ENCODE measurements at places on chromosomes 1 and 21.

- no peak for DNase-seq
These were observed 109.0 kb upstream of the ESRRG start for GRCh38 chr1:216832192-216832591.

- DNase-seq = no peak
These were observed 5.4 kb downstream of the HSD11B1 start for GRCh38 chr1:209710093-209710492.

DNA sequence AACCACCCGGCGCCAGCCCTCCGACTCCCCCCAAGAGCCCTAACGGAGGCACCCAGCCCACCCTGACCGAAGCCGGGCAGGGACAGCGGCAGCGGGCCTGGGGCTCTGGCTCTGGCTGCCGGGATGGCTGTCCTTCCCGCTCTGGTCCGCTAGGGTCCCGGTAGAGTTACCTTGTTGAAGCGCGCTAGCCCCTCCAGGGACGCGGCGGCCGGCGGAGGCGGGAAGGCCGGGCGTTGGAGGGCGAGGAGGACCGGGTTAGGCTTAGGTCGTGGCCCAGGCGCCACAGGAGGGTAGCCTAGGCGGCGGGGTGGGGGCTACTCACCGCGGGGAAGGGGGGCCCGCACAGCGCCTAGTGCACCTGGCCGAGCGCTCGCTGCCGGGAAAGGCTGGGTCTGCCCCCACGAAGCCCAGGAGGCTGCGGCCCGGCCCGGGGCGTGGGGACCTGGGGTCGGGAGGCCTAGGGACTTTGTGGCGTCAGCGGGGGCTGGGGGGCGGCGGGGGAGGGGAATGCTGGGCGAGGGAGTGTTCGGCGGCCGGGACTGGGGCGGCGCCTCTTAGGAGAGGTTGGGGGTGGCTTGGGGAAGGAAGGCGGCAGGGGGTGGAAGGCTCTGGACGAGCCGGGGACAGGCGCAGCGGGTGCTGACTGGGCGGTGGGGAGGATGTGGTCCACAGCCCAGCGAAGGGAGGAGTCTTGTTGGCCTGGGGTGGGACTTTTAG lies at the start of gene TRIM17:
TSS of gene TRIM17 (minus strand) at position 645 of the 717 bp plus-strand sequence. CDS start 1,789 bp downstream, outside the sequence.
- DNase-seq = peak; percentile 3

DNA sequence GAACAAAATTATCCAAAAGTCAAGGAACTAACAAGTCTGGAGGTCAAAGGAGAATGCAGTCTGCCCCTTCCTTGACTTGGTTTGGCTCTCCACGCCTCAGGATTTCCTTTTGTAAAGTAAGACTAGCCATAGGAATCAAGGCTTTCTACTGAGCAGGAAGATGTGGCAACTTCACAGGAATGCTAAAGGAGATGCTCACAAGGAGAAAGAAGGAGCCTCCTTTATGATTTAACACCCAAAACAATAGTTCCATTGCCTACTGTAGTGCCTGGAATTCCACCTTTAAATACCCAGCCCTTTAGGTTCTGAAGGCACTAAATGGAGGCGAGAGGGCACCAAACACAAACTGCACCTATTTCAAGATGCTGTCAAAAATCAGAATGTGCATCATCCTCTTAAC lies 176.3 kb upstream of the NFIA start:
- DNase-seq = no peak

- DNase-seq = peak; percentile 16
These were observed 318 bp downstream of the ALDH4A1 start for GRCh38 chr1:18901952-18902522.

DNA sequence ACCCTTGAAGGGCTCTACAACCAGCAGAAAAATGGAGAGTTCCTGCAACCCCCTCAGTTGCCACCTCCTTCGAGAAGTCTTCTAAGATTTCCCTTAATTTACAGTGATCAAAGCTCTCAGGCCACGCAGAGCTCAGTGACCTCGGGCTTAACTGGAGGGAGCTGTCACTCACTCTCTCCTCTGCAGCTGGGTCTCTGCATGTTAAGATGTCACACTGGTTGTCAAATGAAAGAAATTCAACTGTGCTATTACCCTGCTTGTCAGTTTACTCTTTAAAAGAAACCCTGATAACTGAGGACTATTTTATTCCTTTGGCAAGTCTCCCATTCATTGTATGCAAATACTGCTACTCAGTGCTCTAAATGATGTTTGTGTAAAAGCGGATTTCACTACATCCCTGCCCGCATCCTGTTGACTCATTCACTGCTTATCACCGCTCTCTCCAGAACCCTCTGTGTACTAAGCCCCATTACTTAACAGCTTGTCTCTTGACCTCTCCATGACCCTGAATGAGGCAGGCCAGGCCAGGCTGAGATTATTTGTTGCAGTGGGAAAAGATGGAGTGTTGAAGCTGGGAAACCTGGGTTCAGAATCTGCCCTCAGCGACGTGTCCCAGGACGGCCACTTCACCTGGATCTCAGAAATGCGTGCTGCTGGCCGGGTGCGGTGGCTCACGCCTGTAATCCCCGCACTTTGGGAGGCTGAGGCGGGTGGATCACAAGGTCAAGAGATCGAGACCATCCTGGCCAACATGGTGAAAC lies 13.7 kb downstream of the DHRS3 start:
- no peak for DNase-seq

DNA sequence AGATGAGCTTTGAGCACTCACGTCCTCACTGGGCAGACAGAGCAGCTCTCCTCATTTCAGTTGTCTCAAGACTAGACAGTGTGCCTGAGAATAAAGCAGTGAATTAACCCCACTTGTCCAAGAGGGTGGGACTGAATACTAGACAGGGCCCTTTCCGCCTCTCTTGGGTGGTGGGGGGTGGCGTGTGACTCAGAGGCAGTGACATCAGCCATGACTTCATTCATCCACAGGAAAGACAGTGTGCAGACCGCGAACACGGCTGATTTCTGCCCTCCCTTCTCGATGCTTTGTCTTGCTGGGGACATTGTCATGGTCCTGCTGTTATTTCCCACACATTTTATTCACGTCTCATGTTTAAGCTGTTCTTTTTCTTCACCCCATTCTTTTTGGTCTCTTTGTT lies 64.9 kb downstream of the FGGY start:
- DNase-seq = no peak

DNA sequence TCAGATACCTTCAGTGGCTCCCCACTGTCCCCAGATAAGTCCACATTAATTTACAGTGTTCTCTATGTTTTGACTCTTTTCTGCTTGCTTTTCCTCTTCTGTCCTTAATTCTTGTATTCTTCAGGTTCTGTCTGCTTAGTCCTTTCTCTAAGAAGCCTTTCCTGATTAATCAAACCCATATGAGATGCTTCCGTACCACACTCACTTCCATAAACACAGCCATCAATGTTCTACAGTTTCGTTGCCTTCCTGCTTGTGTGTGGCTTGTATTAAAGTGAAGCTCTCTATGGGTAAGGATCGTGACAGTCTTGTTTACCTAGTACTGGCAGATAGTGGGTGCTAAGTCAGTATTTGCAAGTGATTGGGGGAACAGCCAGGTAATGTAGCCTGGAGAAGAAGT lies 75.9 kb downstream of the PRDM2 start:
- DNase-seq = no peak

- DNase-seq = no peak
These were observed 10.5 kb downstream of the WNT9A start for GRCh38 chr1:227937031-227937837.
